ENCODE measurements at places on chromosomes 11 and 22.

DNA sequence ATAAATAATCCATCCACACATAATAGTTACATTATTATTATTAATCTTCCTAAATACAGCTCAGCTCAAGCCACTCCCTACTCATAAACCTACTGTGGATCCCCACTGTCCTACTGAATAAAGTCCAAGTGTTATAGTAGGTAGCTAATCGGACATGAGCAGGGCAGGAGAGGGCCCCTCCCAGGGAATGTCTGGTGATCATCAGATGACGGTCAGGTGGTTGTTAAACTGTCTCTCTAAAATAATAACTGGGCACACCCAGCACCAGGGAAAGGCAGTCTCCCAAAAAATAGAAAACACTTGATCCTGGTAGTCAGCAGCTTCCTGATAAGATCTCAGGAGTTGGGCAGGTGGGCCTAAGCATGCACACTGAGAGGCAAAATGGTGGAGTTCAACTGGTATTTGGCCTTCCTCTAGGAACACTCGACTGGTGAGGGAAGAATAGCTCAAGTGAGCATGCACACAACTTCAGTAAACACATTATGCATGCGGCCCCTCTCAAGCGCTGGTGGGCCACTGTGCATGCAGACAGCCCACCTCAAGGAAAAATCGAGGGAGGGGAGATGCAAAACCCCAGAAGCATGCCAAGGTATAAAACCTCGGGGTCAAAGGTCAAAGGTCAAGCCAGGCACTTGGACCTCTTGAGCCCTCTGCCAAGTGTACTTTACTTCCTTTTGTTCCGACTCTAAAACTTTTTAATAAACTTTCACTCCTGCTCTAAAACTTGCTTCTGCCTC is 65.0 kb downstream of the LRRC32 start:
- no peak for DNase-seq

DNA sequence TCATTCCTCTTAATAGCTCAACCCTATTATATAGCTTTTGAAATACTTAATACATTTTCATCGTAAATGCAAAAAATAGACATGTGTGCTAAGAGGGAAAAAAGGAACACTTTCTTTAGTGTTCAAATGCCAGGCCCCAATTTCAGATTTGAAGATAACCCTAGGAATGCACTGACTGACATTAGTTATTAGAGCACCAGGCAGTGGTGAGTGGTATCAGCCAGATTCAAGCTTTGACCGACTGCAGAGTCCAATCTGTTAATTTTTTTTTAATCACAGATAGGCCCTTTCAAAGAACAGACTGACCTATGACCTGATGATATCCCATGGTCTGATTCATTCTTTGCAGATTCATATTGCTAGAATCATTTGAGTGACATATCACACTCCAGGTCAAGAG is 874.2 kb upstream of the CHORDC1 start:
- DNase-seq = no peak

DNA sequence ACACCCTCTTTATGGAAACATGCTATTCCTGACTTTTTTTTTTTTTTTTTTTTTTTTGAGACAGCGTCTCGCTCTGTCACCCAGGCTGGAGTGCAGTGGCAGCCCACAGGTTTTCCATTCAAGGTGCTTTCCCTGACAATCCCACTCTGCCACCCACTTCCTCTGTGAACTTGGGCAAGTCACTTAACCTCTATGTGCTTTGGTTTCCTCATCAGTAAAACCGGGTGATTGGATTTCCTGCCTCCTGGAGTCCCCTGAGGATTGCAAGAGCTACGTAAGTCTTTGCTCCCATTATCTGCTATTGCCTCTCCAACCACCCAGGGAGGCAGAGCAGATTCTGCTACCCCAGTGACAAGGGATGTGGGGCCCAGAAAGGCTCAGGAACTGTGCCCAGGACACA is 54.1 kb downstream of the CELSR1 start:
- DNase-seq = no peak

- no peak for DNase-seq
These were observed 27.5 kb downstream of the OSBPL5 start for GRCh38 chr11:3137486-3138177.

DNA sequence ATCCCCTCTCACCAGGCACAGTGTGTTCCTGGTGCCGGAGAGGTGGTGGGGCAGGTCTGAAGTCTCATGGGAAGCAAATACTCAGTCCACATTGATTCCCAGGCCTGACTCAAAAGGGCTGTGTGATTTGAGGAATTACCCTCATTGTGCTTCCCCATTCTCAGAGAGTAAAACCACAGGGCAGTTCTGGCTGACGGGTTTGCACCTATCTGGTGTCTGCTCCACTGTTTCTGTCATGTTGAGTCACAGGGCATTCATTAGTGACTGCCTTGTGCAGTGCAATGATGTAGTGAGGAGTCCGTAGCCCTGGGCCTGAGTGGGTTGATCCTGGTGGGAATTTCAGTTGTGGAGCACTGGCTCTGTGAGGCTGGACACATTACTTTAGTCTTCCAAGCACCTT is 85.2 kb upstream of the ARHGAP20 start:
- DNase-seq = no peak

DNA sequence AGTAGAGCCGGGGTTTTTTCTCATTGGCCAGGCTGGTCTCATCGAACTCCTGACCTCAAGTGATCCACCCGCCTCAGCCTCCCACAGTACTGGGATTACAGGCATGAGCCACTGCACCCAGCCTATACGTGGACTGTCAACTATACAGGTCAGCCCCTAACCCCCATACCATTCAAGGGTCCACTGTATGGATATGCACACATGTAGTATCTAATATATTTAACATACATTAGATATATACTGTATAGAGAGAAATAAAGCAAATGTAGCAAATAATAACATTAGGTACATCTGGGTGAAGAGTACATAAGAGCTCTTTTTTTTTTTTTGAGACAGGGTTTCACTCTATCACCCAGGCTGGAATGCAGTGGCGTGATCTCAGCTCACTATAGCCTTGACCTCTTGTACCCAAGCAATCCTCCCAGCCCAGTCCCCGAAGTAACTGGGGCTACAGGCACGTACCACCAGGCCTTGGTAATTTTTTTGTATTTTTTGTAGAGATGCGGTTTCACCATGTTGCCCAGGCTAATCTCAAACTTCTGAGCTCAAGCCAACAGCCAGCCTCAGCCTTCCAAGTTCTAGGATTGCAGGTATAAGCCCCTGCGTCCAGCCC is 1.5 kb upstream of the ATP5MGL start:
- DNase-seq = no peak

GRCh38 chr11:76459299-76459698 is 14.5 kb downstream of the EMSY start:
- DNase-seq = no peak

DNA sequence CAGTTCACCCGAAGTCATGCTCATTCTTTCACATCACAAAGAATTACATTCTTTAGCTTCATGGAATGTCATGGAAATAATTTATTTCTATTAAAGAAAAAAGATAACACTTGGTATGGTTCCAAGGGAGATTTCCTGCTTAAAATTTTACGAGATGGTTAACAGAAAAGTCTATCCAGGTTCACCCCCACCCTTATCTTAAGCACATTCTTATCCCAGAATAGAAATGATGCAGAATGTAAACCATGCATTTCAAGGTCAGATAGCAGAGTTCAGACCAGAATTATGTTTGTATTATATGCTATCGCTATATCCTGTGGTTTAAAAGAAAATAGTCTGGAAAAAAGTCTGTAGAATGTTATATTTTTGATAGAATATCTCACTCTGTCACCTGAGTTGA is 58.7 kb downstream of the GAS2 start:
- no peak for DNase-seq

DNA sequence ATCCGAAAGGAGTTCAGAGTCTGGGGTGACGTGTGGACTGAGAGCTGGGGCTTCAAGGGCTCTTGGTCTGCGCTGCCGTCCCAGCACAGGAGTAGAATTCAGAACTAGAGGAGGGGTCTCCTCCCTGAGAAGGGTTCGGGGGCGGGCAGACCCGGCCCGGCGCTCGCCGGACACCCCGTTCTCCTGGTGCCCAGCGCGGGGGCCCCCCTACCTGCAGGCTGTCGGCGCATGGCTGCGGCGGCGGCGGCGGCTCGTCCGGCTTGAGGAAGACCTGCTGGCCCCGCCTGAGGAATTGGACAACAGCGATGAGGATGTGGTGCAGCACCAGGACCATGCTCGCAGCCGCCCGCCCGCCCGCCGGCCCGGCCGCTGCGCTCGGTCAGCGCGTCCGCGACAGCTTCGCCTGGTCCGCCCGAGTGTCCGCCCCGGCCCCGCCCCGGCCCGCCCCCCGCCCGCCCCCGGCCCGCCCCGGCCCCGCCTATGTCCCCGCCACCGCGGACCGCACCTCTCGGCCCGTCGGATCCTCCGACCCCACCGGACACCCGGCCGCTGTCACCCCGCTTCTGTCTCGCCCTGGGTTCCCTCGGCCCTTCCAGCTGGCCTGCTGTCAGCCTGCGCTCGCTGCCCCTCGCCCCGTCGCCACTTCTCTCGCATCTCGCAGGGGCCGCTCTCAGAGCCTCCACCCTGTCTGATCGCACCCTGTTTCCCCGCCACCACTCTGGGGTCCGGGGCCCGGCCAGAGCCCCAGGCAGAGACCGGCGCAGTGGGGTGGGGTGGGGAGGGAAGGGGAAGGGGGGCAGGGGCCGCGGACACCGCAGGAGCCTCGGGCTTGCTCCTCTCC is 32.0 kb downstream of the PDE2A start:
- no peak for DNase-seq

GRCh38 chr11:76614471-76615179 is 55.9 kb downstream of the LRRC32 start:
- DNase-seq = no peak

- no peak for DNase-seq
These were observed 498.3 kb upstream of the TENM4 start for GRCh38 chr11:79939111-79939510.

- no peak for DNase-seq
These were observed 19.3 kb downstream of the RFPL1 start for GRCh38 chr22:29457730-29458129.

- DNase-seq = no peak
These were observed 15.3 kb upstream of the TEF start for GRCh38 chr22:41366323-41367029.

GRCh38 chr22:29275819-29276565 is 7.9 kb downstream of the EWSR1 start:
- no peak for DNase-seq

- no peak for DNase-seq
These were observed 42.1 kb upstream of the ALX4 start for GRCh38 chr11:44351898-44352498.

DNA sequence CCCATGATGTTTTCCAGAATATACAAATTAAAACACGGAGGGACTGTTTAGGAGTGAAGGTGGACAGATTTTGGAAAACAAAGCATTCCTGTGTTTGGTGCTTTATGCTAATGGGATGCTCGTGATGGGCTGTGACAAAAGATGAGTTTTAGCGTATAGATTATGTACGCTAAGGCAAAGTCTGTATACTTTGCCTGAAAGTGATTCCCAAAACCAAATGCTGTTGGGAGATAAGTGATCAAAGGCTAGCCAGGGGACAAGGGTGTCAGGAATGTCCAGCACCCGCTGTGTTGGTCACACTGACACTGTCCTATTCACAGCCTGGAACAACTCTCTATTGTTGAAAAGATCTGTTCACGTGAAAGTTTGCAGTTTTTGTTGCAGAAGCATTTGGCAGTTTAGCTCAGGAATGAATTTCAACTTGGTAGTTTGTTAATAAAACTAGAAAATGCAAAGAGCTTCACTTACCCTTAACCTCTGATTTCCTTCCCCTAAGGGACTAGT is 1.5 kb downstream of the JAM3 start:
- DNase-seq = no peak

GRCh38 chr11:45988921-45989320 is 66.5 kb downstream of the LARGE2 start:
- no peak for DNase-seq
